ENCODE measurements at places on chromosomes 6 and 20.

GRCh38 chr20:53412577-53413185 is 181.0 kb downstream of the ZNF217 start:
- no peak for DNase-seq

GRCh38 chr6:12504325-12504966 is 212.1 kb upstream of the PHACTR1 start:
- DNase-seq: no peak

DNA sequence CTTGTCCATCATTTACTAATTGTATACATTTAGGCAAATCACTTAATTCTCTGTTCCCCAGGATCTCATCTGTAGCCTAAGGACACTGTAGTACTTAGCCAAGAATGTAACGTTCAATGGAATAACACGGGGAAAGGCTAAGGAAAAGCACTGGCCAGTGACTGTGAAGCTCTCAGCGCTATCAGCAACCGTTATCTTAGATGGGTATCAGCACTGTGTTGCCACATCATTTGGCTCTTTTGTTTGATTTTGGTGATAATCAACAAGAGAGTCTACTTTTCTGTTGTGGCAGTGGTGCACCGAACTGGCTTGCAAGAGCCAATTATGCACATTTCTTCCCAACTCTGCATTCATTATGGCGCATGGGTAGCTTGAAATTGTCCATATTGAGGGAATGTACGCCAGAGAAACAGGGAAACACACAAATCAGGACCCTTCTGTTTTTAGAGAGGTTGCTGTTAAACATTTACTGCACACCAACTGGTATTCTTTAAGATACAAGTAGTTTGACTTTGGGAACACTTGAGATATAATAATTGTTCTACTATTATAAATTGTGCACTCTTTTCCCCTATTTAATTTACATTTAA is 93.7 kb upstream of the C6orf118 start:
- no peak for DNase-seq

- no peak for DNase-seq
Observed at GRCh38 chr6:138422861-138423260, 18.8 kb downstream of the HEBP2 start.

- DNase-seq: no peak
Observed at GRCh38 chr6:56875961-56876360, 78.9 kb upstream of the BEND6 start.

- DNase-seq: no peak
Observed at GRCh38 chr20:54723723-54724122, 248.3 kb downstream of the DOK5 start.

DNA sequence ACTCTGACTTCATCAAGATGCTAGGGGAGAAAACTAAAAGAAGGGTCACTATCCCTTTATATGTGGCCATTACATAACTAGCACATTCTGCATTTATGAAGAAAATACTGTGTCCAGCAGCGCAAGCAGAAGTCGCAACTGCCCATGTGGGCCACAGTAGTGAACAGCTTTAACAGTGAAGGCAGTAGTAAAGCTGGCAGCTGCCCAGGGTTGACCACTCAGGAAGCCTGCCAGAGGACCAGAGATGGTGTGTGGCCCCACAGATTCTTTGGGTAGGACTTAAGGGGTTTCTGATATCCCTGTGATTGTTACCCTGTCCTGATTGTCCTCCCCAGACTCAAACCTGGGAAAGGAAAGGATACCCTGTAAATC is 88.3 kb upstream of the NT5E start:
- DNase-seq: no peak

GRCh38 chr6:63346217-63346835 is 26.5 kb upstream of the LGSN start:
- no peak for DNase-seq

- no peak for DNase-seq
Observed at GRCh38 chr6:139194740-139195139, 59.9 kb downstream of the HECA start.

GRCh38 chr20:4176187-4176586 is 160.8 kb upstream of the RNF24 start:
- no peak for DNase-seq

DNA sequence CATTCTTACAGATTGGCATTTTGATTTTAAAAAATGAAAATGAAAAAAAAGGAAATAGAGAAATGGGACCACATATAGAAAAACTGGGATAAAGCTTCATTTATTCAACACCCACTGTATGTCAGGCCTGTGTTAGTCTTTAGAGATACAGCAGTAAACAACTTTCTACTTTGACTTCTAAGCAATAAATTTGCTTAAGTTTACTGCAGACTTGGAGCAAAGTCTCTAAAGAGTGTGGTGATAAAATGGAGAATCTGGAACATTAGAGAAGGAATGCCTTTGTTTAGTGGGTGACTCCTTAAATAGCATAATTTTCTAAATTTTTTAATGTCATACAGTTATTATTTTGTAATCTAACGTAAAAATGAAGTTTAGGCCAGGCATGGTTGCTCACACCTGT is 80.7 kb upstream of the CNKSR3 start:
- DNase-seq: no peak

- DNase-seq: no peak
Observed at GRCh38 chr20:20426655-20426907, 58.7 kb downstream of the INSM1 start.

DNA sequence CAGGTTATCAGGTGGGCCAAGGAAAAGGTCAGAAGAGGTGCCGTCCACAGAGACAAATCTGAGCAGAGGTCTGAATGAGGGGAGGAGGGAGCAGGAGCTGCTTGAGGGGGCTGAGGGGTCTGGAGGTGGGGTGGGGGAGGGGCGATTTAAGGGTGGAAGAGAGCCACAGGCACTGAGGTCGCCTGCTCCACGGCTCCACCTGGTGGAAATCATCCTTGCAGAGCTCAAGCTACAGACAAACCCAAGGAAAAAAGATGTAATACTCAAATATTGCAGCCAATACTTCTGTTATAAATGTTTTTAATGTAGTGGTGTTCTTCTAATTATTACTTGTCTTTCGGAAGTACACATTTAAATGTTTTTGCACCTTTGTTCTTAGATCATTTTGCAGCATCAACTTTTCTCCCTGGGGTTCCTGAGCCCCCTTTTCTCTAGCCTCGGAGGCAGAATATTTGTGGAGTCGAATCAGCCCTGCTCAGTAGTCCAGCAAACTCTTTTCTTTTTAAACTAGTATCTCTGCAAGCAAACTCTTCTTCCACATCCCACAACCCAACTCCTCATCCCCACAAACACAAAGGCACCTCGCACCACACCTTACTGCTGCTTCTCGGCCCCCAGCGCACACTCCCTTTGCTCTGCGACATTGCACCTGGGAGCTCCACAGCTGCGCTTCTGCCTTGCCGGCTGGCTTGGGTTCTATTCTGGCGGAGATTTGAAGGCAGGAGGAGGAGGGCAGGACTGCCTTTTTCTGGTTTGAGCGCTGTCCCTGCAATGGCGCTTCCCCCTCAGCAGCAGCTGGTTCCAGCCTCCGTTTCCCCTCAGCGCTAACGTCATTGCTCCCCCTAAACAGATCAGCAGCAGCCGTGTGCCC is 51.0 kb upstream of the TFAP2A start:
- DNase-seq: no peak

DNA sequence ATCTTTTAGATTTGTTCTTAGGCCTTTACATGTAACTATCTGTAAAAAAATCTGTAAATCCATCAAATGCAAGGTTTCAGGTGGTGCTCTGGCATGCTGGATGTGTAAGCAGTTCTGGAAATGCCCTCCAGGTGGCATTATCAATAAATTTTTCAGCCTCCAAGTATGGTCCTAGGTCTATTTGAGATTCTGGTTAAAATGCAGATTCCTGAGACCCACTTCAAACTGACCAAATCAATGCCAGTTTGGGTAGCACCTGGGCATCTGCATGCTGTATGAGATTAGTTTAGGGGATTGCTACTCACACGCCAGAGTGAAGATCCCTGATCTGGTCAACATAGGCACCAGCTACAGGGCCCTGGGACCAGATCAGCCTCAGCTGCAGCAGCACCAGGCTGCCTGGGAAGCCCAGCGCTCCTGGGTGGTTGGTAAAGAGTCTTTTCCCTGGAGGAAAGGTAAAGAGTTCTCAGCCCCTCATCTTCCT is 507.3 kb upstream of the CITED2 start:
- no peak for DNase-seq

- no peak for DNase-seq
Observed at GRCh38 chr20:61762167-61762710, 303.4 kb downstream of the TAF4 start.

DNA sequence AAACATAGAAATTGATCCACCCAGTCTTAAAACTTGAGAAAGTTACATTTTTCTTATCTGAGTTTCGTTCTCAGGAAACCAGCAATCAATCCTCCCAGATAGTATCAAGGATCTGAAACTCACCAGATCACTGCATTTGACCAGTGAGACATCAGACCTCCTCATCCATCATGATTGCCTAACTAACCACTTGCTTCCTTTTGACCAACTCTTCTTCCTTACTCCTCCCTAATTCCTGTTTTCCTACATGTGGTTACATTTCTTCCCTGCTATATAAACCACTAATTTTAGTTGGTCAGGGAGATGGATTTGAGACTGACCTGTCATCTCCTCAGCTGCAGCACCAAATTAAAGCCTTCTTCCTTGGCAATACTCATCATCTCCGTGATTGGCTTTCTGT is 357.1 kb upstream of the POU3F2 start:
- no peak for DNase-seq

DNA sequence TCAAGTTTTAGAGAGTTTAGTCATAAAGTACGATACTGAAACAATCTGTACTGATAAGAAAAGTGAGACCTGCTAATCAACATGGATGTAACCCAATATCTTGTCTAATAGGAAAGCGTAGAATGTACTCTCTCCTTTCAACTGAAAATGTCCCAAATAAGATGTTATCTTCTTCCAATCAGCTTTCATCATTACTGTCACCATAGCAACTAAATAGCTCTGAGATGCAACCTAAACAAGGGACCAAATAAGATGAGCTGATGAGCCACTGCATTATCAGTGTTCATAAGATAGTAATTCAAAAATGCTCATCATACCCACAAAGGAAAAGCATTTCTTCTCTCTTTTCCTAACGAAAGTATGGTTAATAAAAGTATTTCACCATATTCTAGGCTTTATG is 1108.3 kb upstream of the MAP3K7 start:
- no peak for DNase-seq

- no peak for DNase-seq
Observed at GRCh38 chr6:56246881-56247653, at the start of gene COL21A1. COL21A1 (minus strand) TSS chr6:56247580; CDS start chr6:56182618, 64,962 bp downstream.

DNA sequence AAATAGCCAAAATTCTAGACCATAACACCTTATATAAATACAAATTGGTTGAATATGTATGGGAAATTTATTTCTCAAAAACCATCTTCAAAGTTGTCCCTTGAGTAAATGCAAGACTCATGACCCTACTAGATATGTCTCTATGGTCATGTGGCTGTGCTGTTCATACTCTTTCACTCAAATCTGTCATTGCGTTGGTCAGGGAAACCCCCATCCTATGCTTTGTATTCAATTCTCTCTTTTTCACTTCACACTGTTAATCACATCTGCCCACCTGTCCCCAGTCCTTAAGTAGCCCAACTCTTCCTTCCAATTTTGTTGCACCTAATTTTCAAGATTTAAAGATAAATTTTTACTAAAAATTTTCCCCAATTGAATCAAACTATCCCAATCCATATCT is 51.0 kb downstream of the RPS12 start:
- DNase-seq: no peak

DNA sequence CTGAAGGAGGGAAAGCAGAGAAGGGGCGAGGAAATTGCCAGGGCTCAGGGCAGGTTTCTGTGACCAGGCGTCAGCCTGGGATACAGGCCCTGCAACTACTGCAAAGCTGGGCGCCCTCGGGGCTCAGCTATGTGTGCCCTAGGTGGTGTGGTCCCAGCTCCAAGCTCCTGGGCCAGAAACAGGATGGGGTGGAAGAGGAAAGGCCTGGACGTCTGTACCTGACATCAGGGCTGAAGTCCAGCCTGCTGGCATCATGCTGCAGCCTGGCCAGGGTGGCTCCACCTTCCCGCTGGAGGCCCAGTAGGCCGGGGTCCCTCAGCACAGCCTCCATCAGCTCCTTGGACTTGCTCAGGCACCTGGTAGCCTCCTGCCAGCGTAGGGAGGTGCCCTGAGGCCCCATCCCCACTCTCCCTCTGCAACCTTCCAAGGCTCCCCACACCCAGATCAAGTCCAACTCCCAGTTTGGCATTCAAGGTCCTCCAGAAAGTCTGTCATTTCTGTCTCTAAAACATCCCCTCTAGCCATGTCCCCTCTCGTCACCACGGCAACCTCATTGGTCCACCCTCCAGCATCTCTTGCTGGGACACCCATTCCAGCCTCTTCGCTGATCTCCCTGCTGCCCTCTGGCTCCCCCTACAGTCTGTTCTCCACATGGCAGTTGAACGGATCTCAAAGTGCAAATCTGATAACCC is 38.2 kb downstream of the KIAA1755 start:
- no peak for DNase-seq

GRCh38 chr20:9500121-9500520 is 14.3 kb upstream of the LAMP5 start:
- no peak for DNase-seq

DNA sequence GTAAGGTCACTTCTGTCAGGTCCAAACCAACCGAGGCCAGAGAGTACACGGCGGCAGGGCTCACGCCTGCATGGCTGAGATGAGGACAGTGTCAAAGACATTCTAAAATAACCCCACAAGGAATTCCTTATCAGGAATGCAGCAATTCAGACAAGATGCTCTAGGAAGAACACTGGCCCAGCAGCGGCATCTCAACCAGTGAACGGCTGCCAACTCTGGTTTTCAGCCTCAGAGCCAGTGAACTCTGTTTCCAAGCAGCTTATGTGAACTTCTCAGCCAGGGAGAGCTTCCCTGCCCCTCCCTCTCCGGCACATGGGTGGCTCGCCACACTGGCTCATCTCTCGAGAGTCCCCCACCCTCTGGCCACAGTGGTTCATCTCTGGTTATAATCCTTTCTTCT is 36.9 kb downstream of the KCNQ2 start:
- no peak for DNase-seq

Measured in caudate nucleus (tissue), 63 donors.